ENCODE measurements at places on chromosomes 16 and 17. TPM values are rescaled to one million over a fixed set of nuclear protein-coding genes. Genes with fewer than 3 reads are reported as not detected.

The ASPHD1 gene
- 1.3 TPM for total RNA-seq

GRCh38 chr16:89367538-89367915, 122.8 kb downstream of the ANKRD11 start:
- no peak for DNase-seq

GRCh38 chr16:67395105-67395457, 1.8 kb upstream of the TPPP3 start:
- no peak for DNase-seq

The SLC13A2 gene
- total RNA-seq, result not detected

GRCh38 chr16:88422733-88423447, 30.2 kb upstream of the ZFPM1 start:
- no peak for DNase-seq

DNA sequence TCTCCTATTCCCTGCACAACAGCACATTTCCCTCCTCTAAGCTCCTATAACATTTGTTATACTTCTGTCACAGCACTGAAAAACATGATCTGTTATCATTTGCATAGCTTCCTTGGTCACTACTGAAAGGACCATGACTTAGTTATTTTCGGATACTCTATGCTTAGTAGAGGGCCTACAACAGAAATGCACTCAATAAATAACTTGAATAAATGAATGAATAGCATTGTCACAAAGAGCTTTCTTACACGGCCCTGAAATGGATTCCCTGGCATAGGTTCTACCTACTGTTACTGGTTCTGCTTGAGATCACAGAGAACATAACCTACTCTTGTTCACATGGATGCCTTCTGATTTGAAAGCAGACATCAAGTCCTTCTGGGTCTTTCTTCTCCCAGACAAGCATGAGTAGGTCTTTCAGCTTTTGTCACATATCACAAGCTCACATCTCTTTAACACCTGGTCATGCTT, 41.6 kb downstream of the MYO1D start:
- no peak for DNase-seq

DNA sequence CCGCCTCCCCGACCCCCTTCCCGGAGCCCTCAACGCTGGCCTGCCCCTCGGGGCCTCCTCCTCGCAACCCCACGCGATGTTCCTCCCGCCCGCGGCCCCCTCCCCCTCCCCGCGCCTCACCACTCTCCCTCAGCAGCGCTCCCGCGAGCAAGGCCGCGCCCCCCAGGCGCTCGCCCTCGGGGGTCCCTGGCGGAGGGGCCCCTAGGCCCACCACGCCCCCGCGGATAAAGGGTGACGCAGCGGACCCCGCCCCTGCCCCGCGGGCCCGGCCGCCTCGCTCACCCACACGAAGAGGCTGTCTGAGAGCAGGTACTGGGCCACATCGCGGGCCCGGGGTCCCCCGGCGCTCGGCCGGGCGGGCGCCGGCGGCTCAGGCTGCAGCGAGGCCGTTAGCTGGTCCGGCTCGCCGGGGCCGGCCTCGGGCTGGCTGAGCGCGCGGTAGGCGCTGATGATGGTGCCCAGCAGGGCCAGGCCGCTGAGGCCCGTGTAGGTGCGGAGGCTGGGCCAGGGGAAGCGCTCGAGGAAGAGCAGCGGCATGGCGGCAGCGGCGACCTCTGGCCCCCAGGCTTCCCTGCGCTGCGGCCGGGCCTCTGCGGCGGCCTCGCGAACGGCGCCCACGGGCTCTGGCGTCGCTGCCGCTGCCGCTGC, 430 bp downstream of the AMFR start:
- no peak for DNase-seq

The CLEC18B gene
- total RNA-seq, result 0.04 TPM

- no peak for DNase-seq
Measured at GRCh38 chr16:30027588-30028437, 3.3 kb downstream of the TLCD3B start.

GRCh38 chr17:46170639-46171429, 22.4 kb downstream of the KANSL1 start:
- DNase-seq, result no peak

DNA sequence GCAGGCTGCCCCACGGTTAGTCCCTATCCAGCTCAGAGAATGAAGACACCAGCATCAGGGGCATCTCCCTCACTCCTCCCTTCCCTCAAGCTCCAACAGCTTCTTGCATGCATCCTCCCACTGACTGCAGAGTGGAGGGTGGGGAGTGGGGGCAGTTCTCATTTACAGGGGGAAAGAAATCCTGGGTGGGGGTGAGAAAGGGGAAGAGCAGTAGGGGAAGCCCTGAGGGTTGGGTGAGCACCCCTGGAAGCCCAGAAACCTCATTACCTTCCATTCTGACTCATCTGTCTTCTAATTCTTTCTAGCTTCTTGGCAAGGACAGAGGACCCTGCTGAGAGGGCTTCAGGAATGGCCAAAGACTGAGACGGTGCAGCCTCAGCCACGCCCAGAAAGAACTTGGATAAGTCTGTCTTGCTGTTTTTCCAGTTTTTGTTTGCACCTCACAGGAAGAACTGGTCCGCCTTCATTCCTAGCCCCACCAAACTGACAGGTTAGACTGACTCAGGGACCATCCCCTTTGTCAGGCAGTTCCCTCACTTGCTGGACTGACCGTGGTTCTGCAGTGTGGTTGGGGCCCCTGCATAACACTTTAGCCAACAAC, 52.5 kb upstream of the WSB1 start:
- no peak for DNase-seq

- peak; percentile 5 for DNase-seq
Measured at GRCh38 chr16:4882000-4882632, 34.8 kb downstream of the UBN1 start.

DNA sequence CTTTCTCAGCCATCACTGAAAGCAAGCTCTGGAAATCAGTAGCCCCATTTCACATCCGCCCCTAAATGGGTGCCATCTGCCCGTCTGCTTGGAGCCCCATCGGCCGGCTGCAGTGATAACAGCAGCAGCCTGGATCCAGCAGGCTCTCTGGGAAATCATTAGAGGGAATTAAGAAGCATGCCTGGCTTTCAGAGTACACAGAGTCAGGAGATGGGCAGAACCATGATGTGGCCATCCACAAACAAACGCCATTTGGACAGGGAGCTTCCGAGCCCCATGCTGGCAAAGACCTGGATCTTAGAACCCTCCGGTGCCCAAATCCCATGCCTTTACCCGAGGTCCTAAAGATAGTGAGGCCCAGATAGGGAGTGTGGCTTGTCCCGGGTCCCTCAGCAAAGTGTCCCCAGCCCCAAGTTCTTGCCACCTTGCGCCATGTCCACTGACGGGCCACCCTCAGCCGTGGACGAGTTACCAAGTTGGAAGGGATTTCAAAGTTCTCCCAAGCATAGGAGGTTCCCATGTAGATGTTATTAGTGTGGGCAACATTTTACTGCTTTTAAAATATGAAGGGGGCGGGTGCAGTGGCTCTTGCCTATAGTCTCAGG, 1.0 kb upstream of the LITAF start:
- DNase-seq, result no peak

GRCh38 chr16:75928295-75928694, 202.0 kb upstream of the CPHXL start:
- no peak for DNase-seq

The OSGIN1 gene
- 2.8 TPM for total RNA-seq

GRCh38 chr17:67605256-67605912, 112.4 kb upstream of the NOL11 start:
- DNase-seq, result no peak
